Stimulated activated CD8-positive, alpha-beta memory T cell treated with anti-CD3 and anti-CD28 coated beads, Interleukin-7, amount 100 ng/mL, for 1 hour (primary cell): ENCODE measurements at places on chromosomes 4 and X.

- DNase-seq, result no peak
These were observed 59.8 kb downstream of the CASK start for GRCh38 chrX:41863343-41864203.

DNA sequence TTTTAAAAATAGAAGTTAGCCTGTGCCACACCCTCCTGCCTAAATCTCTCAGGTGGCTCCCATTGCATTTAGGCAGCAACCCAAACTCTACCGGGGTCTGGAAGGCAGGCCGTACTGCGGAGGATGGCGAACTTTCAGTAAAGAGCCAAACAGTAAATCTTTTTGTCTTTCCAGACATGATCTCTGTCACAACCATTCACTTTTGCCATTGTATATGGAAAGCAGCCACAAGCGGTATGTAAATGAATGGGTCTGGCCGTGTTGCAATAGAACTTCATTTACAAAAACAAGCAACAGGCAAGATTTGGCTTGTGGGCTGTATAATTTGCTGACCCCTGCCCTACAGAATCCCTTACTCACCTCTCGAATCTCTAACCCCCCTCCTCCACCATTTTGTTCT lies 3.3 kb downstream of the RADX start:
- DNase-seq, result no peak

DNA sequence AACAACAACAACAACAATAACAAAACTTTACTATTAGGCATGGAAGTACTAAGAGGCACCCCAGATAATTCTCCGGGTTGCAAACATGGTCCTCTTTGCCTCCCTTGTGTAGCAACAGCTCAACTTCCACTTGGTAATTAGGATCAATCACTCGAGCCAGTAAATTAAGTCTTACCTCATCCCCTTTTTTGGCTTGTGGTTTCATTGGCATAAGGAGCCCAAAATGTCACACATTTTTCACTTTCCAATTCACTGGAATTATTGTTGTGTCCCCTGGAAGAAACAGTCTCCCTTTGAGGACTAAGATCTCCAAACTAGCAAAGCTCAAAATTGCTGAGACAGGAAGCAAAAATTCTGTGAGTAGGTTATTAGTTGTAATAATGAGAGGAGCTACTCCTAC lies 49.2 kb upstream of the HSD17B10 start:
- no peak for DNase-seq

DNA sequence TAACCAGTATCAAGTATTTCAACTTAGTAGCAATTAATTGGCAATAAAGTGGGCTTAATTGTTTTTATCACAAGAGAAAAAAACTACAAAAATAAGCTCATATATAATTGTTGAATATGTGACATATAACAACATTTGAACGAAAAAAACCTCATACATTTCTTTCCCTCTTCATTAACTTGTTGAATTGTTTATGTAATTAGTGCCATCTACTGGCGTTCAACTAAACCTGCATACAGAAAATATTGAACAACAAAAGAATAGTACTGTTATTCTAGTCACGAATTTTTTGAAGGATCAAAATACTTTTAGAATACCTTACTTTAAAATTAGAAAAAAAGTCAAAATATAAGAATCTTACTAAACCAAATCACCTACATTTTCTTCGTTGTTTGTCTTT lies 586.5 kb upstream of the FTHL17 start:
- DNase-seq, result no peak

GRCh38 chr4:145178740-145179280 lies 1.6 kb downstream of the OTUD4 start:
- no peak for DNase-seq
